ENCODE measurements at places on chromosomes 4 and X.
A peak's percentile ranks its signal among the peaks of the same experiment; 100 is the strongest.

- peak; percentile 15 for DNase-seq
These were observed 442 bp upstream of the MCUB start for GRCh38 chr4:109559625-109559982.

GRCh38 chr4:153502584-153502983 lies 36.4 kb downstream of the TMEM131L start:
- DNase-seq, result no peak

DNA sequence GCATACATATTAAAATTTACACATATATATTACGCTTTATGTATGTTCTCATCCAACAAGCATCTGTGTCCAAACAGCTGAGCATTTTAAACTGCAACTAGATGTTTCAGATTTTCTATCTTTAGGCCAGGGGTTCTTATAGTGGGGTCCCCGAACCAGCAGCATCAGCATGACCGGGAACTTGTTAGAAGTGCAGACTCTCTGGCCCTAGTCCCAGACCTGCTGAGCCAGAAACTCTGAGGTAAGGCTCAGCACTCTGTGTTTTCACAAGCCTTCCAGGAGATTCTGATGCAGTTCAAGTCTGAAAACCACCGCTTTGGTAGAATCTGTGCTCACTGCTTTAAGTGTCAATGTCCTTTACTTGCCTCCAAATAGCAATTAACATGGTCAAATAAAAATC lies 266.2 kb upstream of the CASK start:
- no peak for DNase-seq

- no peak for DNase-seq
These were observed 170.4 kb upstream of the MAB21L2 start for GRCh38 chr4:150411520-150411919.

DNA sequence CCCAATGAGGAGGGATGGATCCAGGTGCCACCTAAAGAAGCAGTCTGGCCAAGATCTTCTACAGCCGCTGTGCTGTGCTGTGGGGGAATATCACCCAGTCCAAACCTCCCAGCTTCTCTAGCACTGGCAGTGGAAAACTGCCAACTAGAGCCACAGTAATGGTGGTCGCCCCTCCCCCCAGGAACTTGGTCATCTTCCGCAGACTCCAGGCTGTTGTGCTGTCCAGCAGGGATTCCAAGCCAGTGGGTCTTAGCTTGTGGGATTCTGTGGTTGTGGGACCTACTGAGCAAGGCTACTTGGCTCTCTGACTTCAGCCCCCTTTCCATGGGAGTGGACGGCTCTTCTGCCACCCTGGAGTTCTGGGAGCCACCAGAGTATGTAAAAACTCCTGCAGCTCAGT lies 18.2 kb downstream of the GPRASP1 start:
- DNase-seq, result no peak

DNA sequence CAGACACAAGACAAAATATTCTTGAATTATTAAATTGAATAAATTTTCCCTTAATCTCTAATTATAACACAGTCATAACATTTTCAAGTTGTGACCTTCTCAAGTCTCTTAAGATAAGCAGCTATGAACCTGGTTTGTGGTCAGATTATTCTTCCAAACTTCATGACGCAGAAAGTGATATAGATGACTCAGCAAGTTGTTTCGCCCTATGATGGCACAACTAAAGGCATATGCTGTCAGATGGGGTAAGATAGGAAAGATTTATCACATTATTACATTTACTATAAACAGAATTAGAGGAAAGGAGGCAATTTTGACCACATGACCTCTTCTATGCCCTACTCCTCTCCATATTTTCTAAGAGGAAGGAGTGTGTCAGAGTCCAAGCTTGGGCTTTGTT lies 4.6 kb upstream of the DCAF12L2 start:
- DNase-seq, result no peak

DNA sequence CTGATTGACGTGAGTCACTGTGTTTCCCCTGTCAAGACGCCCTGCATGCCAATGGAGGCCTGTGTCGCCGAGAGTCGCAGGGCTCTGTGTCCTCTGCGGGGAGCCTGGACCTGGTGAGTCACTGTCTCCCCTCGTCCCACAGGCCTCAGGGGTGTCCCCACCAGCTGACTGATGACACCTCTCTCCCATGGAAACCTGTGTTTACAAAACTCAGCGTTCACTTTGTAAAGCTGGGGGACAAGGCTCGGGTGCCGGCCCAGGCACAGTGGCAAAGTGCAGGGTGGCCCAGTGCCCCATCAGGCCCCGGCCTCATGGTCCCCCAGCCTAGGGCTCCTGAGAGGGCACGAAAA lies 21.2 kb upstream of the HGFAC start:
- DNase-seq, result no peak

DNA sequence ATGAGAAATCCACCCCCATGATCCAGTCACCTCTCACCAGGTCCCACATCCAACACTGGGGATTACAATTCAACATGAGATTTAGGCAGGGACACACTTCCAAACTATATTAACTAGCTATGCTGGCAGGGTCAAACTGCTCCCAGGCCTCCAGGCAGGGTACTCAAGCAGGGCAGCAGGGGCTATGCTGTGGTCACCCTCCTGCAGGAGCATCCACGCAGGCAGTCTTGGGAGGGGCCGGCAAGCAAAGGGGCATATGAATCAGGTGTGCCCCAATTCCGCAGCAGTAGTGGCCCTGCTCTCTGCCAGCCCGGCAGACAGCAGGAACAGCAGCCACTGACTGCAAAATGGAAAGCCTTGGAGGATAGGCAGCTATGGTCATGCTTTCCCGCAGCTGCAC lies 74.6 kb upstream of the PRDX4 start:
- DNase-seq, result no peak

GRCh38 chrX:93585661-93586060 lies 87.7 kb downstream of the NAP1L3 start:
- no peak for DNase-seq

DNA sequence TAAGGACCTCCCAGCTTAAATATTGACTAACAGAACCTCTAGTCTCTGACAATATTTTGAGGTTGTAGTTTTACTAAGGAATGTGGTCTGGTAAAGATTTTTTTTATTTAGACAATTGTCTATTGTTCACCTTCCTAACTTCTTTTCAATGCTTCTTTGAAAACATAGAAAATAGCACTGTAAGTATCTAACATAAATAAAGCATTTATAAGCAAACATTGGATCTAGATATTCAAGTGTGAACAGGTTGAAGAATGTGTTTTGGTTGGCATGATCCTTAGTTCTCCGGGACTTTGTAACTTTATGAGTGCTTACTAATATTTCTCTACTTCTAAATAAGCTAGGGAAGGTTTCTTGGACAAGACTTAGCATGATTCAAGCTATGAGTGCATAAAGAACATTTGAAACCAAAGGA lies 285.4 kb upstream of the ARSJ start:
- DNase-seq, result no peak

GRCh38 chrX:22109442-22109841 lies 77.3 kb downstream of the PHEX start:
- no peak for DNase-seq

- no peak for DNase-seq
These were observed 145.8 kb upstream of the HCCS start for GRCh38 chrX:10965174-10965798.

DNA sequence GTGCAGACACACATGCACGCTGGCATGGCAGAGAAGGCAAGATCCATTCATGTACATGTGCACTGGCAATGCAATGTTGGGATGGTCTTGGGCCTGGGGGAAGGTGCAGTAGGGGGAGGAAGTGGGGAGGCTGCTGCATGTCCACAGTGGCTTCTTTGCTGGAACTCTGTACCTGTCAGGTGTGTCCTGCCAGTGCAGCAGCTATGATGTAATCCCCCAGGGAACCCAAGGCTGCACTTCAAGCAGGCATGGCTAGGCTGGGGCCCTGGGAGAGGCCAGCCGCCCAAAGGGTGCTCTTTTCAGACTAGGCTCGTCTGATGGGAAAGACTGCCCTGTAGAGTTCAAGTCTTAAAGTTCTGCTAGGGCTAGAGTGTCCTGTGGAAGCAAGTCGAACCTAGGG lies 1304.0 kb downstream of the FAM133A start:
- DNase-seq, result no peak

DNA sequence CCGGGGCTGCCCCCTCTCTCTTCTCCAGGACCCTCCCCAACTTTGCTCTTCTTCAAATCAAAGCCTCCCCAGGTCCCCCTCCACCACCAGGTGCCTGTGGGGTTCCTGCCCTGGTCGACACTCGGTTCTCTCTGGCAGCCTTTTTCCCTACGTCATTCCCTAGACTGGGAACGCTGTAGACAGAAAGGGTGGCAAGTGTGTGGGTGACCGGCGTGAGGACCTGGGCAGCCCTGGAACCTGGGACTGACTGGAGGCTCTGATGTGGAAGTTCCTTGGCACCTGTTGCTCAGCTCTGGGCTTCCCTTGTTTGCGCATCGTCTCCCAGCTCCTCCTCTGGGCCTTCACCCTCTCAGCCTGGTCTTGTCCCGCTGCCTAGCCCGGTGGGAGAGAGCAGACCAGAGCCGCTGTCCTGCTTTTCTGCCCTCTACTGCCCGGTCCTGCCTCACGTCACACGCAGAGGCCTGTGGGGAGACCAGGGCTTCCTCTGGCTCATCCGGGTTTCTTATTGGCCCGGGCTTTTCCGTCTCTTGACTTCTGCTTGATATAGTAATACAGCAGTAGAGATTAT lies 1.3 kb downstream of the TACC3 start:
- DNase-seq, result no peak

- DNase-seq, result no peak
These were observed 12.4 kb upstream of the PJA1 start for GRCh38 chrX:69177511-69178162.

DNA sequence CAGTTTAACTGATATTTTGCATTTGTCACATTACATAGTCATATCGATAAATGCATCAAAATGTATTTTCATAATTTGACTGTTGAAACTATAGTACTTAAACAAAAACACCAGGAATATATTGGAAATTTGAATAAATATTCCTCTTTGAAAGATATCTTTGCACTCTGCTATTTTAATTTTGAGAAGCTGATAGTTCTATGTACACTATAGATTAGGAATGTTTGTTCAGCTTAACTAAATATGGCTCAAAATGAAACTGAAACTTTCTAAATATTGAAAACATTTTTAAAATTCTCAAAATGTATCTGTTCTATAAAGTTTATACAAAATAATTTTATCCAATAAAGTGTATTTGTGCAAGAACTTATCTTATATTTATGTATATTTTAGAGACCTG lies 510.1 kb downstream of the FSTL5 start:
- no peak for DNase-seq

- DNase-seq, result no peak
These were observed 411.1 kb downstream of the TRIML1 start for GRCh38 chr4:188550296-188550695.

DNA sequence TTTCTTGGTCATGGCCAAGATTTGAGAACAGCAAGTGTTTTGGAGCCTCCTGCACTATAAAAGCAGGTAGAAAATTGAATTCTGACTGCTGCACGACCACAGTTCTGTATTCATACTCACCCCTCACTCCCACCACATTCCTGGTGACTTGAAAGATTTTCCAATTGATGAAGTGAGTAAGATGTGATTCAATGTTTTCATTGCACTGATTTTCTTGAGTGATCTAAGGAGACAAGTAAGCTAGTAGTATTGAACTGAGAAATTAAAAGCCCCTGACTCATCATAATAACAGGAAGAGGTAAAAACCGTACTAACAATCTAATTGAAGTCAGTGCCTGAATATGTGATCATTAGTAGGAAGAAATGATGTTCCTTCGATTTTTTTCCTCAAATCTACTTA lies 6.1 kb upstream of the SEC24D start:
- DNase-seq, result no peak

GRCh38 chrX:47498411-47498810 lies 15.4 kb upstream of the ZNF41 start:
- DNase-seq, result no peak

DNA sequence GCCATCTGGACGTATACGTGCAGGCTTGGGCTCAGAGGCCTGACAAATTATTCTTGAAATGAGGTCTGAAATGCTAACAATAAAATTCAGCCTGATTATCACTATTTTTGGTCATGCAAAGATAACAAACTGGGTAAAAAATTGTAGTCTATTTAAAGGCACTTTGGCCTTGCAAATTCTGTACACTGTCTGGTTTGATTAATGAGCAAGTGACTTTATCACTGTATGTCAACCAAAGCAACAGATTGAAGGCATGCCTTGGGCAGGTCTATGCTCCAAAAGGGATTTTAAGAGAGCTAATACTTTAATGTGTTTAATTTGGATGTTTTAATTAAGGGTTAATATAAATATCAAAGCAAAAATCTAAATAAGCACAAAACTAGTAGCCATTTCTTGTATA lies 1034.9 kb upstream of the GRID2 start:
- no peak for DNase-seq

DNA sequence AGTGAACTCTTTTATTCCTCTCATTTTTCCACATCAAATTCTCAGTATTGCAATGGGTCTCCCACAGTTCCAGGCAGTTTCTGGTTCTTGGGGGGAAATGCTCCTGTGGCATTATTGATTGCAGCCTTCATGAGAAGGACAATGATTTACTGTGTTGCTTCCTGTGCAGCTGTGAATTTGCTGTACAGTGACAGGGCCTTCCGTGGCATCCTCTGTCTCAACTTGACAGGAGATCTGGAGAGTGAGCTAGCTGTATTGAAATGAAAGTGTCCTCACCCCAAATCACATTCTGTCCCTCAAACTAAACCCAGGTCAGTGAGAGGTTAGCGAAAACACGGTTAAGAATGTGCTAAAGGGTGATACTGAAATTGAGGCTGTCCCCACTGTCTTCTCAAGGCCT lies 77.1 kb upstream of the ATOH1 start:
- no peak for DNase-seq

DNA sequence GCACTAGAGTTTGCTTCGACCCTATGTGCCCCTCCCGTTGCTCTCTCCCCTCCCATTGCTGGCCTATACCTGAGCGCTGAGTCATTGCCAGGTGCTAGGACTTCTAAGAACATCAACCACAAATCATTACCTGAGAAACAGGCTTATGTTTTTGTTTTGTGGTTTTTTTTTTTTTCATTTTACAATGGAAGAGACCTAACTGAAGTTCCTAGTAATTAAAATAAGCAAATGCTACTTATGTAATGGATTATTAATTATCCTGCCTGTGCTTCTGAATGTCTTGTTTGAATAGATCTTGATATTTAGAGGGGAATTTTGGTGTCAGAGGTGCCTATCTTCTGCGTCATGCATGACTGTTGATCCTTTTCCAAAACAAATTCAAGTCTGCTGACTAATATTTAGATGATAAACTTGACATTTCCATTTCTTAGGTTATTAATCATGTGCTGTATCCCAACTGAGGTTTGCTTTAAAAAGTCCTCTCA lies 275.4 kb upstream of the CPEB2 start:
- DNase-seq, result peak; percentile 2

GRCh38 chr4:133156096-133156495 lies 7.0 kb downstream of the PCDH10 start:
- no peak for DNase-seq

DNA sequence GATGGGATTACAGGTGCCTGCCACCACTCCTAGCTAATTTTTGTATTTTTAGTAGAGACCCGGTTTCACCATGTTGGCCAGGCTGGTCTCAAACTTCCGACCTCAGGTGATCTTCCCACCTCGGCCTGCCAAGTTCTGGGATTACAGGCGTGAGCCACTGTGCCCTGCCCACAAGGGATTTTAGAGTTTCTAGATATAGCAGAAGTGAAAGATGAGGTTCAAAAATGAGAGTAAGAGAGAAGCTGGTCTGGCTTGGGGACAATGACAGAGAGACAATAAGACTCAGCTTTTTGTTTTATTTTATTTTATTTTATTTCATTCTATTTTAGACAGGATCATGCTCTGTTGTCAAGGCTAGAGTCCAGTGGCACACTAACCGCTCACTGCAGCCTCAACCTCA lies 30.6 kb downstream of the TRIM61 start:
- no peak for DNase-seq

GRCh38 chr4:162706051-162706450 lies 460.6 kb downstream of the NAF1 start:
- DNase-seq, result no peak
